ENCODE measurements at places on chromosomes 7 and 10.
A peak's percentile ranks its signal among the peaks of the same experiment; 100 is the strongest.

- peak; percentile 86 for DNase-seq
Observed at GRCh38 chr10:28984431-28984830, 304.4 kb upstream of the LYZL1 start.

DNA sequence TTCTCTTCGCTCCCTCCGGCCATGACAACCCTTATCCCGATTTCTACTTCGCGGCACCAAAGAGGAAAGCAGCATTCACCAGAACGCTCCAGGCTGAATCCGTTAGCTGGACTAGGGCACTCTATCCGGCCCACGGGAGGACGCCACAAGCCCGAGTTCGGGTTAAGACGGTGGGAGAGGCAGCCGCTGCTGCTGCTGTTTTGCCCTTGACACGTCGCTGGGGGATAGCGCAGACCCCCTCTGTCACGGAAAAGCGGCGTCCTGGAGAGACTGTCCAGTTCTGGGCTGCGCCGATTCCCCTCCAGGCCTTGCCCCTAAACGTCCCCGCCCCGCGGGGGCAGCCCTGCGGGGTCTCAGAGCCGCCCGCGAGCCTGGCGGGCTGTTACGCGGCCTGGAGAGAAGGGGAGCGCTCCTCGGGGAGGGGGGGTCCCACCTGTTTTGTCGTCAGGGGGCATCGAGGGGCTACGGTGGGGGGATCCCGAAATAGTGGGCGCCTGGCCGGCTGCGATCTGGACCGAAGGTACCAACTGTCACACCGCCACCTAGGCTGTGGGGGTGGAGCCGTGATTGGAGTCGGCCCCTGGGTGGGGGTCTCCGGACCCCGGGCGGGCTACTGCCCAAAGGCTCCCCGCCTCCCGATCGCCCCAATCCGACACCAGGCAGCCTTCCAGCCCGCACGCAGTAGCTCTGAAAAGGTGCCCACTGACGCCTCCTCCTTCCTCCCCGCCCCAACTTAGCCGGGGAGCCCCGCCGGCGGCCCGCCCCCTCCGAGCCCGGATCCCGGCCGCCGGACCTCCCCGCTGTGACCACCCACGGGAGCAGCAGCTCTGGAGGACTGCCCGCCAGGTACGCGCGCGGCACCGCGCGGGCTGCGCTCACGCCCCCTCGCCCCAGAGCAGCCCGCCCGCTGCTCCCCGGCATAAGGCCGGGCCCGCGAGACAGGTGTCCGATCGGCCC lies 772 bp downstream of the SGMS1 start:
- peak; percentile 44 for DNase-seq

DNA sequence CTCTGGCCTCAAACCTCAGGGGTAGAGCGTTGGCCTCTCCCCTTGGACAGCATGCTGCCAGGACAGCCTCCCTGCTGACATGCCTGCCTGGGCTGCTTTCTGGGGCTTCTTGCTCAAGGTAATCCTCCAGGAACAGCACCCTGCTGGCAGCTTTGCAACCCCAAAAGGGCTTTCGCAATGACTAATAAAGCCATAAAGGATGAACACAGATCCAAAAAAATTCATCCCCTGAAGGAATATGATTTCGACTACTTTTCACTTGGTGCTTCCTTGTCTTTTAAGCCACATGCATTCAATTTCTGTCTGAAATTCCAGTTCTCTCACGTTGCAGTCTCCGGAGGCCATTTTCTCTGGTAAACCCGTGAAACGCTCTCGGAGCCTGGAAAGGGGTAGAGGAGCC lies 15.1 kb upstream of the SH3PXD2A start:
- no peak for DNase-seq

- DNase-seq: peak; percentile 45
Observed at GRCh38 chr7:2680792-2681490, 7.1 kb upstream of the AMZ1 start.

DNA sequence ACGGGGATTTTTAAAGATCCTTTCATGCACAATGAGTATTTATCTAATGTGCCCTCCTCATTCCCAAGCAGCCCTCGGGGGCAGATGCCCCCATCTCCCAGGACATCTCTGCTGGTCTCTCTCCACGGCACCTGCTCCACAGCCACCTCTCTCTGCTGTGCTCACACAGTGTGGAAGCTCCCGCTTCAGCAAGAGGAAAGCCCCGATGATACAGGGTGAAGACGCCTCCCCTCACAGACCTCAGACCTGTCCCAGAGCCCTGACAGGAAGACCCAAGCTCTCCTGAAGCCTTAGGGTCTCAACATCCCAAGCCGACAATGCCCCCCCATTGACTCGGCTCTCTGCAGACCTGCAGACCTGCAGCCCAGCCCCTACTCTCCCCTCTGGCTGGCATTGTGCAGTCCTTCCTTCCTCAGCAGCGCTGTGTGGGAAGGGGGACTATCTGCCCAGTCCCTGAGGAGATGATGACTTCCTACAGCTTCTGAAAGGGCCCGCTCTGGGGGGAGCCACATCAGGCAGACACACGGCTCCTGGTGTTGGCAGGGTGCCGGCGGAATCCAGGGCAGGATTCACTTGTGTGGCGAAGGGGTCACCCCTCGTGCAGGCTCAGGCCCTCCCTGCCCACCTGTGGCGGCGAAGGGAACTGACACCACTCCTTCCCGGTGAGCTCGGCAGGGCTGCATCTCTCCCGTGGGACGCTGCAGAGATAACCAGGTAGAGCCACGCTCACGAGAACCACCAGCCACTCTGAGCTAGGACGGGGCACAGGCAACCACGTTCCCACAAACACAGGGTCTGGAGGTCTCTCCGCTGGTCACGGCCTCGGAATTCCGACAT lies 61.8 kb downstream of the PTPRN2 start:
- DNase-seq: no peak

DNA sequence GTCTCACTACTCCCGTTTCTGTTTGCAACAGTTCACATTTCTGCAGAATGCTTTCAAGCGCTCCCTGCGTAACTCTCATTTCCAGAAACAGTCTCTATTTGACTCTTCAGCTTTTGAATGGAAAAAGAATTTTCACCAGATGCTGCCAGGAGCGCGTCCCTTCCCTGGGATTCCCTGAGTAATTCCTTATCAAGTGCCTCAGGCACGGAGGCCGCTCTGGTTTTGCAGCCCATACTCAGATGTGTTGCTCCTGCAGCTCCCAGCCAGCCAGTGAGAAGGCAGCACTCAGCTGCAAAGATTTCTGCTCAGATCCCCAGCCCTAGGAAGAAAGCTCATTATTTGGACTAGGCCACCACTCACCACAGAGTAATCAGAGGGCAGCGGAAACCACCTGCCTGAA lies 161.1 kb upstream of the CHST15 start:
- DNase-seq: no peak

DNA sequence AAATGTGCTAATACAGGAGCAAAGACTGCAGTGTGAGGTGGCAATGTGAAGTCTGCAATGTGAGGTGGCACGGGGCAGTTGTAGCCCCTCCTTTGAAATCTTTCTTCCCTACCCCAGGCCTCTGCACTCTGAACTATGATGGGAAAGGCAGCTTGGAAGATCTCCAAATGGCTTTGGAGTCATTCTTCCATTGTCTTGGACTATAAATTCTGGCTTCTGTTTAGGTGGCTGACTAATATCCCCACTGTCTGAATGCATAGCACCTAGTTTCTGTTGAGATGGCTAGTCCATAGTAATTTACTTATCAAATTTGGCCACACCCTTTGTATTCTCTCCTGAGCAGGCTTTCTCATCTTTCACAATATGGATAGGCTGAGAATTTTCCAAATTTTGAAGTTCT lies 175.0 kb downstream of the CFTR start:
- DNase-seq: no peak

GRCh38 chr7:28754027-28754426 lies 204.1 kb downstream of the TRIL start:
- DNase-seq: no peak

- no peak for DNase-seq
Observed at GRCh38 chr10:93081834-93082233, 8.1 kb downstream of the CYP26A1 start.

- DNase-seq: no peak
Observed at GRCh38 chr10:43116596-43116995, 21.6 kb upstream of the CSGALNACT2 start.

DNA sequence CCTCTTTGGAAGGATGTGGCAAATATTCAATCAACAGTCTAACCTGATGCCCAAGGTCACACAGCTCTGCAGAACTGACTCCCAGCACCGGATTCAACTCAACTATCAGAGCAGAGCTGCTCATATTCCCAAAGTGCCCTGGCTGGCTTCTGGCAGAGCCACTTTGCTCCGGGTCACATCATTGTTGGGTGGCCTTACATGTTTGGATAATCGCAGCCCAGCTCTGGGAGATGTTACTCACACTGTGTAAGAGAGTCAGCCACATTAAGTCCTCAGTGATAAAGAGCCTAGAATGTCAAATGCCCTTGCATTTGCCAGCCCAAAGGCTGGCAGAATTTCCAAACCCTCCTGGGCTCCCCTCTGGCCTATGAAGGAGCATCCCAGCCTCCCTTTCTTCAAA lies 79.8 kb upstream of the PDE1C start:
- no peak for DNase-seq

- DNase-seq: no peak
Observed at GRCh38 chr10:28600056-28600455, 67.1 kb downstream of the WAC start.

GRCh38 chr10:44995914-44996669 lies 4.6 kb upstream of the ZNF22 start:
- DNase-seq: no peak

- no peak for DNase-seq
Observed at GRCh38 chr7:131616487-131617200, 60.2 kb upstream of the PODXL start.

DNA sequence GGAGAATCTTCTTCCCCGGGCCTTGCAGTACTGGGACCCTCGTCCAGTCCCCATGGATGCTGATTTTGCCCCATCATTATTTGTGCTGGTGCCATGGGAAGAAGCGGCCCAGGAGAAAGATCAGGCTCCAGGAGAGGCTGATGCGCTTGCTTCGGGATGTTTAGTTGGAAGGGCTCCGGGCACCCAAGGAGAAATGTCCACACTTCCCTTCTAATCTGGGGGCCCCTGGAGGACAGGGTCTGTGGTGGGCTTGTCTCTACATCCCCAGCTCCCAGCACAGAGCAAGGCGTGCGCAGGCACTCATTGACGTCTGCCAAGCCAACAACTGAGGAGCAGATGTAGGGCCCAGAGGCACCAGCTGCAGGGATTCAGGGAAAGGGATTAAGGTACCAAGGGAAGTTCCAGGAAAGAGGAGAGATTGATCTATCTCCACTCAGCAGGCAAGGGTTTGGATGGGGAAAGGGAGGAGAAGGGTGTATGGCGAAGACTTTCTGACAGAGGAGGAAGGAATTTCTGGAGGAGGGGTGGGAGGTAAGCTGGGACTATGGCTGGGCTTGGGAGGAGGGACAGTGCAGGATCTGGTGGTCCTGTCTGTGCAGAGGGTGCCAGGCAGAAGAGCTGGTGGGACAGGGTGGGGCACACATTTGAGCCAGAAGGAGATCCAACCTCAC lies 38.7 kb upstream of the LEP start:
- no peak for DNase-seq

DNA sequence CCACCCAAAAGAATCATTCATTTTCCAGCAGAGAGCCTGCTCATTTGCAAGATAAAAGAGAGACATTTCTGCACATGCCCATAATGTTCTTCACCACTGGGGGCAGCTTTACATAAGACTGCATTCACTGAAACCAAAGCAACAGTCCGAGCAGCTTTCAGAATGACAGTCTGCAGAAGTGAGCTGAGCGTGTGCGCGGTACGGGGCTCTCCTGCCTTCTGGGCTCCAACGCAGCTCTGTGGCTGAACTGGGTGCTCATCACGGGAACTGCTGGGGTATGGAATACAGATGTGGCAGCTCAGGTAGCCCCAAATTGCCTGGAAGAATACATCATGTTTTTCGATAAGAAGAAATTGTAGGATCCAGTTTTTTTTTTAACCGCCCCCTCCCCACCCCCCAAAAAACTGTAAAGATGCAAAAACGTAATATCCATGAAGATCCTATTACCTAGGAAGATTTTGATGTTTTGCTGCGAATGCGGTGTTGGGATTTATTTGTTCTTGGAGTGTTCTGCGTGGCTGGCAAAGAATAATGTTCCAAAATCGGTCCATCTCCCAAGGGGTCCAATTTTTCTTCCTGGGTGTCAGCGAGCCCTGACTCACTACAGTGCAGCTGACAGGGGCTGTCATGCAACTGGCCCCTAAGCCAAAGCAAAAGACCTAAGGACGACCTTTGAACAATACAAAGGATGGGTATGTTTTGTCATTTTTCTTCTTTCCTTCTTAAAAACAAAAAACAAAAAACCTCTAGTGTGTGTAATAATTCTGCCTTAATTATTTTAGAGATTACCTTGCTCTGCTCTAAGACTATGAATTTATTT lies at the start of gene LRRTM3:
TSS of gene LRRTM3 (plus strand) at position 141 of the 820 bp plus-strand sequence.
- peak; percentile 55 for DNase-seq

DNA sequence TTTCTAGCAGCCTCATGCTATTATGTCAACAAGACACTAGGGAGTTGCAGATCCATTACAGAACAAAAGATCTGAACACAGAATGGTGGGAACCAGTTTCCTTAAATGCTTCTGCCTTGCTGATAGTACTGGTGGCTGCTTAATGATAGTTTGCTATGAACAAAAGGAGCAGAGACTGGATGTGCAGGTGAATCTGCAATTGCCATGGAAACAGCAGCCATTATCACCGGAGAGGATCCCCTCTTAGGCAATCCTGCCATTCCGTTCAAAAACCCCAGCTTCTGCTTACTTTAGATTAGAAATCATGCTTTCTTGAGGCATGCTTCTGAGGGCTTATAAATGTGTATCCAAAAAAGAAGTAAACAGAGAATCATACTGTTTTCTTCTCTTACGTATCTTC lies 80.0 kb upstream of the PRKAR2B start:
- DNase-seq: no peak

- no peak for DNase-seq
Observed at GRCh38 chr10:4868357-4868657, 42.3 kb downstream of the AKR1E2 start.

- peak; percentile 49 for DNase-seq
Observed at GRCh38 chr7:158816995-158817394, 12.3 kb downstream of the ESYT2 start.

- DNase-seq: no peak
Observed at GRCh38 chr7:25481891-25482290, 253.6 kb upstream of the NPVF start.

- no peak for DNase-seq
Observed at GRCh38 chr10:68900427-68901104, 549 bp upstream of the DDX50 start.

DNA sequence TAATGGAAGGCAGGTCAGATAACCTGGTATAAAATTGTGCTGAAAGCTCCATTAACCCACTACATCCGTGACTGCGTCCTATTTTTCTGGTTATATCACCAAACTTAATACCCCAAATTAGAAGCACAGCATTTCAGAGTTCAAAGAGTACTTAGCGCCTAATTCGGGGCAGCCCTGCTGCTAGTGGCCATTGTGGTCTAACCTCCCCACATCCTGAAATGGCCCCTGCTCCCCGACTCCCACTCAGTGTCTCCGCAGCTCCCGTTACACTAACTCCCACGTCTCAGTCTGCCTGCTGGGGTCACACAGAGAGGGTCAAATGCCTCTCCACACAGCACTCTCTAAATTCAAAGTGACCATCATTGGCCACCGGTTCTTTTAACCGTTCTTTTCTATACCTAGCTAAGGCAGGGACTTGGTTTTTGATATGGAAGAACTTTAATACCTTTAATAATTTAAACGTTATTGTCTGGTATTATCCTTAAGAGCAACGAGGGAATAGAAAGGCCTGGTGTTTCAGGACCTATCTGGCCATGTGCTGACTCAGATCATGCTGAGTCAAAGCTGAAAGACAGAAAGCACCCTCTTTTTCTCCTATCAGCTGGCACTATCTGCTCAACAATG lies 117.1 kb downstream of the KMT2E start:
- no peak for DNase-seq

Data from Caki2 (cell line).